NCI-H2081 (cell line): ENCODE measurements at places on chromosomes 4 and X.

GRCh38 chr4:140082391-140082755, 71.6 kb downstream of the MAML3 start:
- DNase-seq, result no peak

DNA sequence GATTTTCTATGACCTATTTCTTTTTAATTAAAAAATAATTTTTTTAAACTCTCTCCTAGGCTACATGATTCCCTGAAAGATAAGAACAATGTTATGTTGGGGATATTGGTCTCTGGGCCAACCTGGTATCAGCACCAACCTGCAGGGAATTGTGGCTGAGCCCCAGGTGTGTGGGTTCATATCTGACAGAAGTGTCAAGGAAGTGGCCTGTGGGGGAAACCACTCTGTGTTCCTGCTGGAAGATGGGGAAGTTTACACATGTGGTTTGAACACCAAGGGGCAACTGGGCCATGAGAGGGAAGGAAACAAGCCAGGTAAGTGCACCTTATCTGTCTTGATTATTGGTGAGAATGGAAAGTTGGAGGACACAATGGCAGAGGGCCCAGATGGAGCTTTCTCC, 13.5 kb downstream of the HERC3 start:
- no peak for DNase-seq

- no peak for DNase-seq
These were observed 605 bp upstream of the FAT1 start for GRCh38 chr4:186724058-186724863.

GRCh38 chrX:8673201-8673600, 58.7 kb downstream of the ANOS1 start:
- DNase-seq, result no peak

GRCh38 chrX:116239944-116240840, 69.6 kb downstream of the AGTR2 start:
- DNase-seq, result peak; percentile 52

DNA sequence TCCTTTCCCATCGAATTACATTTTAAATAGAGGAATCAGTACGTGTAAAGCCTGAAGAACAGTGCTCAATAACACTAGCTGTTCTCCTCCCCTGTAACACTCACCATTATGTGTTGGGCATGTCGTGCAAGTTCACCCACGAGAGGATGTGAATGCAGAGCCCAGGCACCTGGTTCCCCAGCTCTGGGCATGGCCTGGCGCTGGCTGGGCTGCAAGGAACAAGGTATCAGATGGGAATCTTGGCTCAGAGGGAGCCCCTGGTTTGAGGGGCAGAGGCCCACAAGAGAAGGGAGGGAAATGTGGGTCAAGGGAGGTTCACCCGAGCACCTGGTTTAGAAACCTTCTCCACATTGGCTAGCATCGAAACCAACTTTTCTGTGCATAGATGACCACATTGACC, 41.7 kb upstream of the MTM1 start:
- DNase-seq, result no peak

GRCh38 chrX:44265559-44265958, 77.9 kb downstream of the EFHC2 start:
- no peak for DNase-seq

DNA sequence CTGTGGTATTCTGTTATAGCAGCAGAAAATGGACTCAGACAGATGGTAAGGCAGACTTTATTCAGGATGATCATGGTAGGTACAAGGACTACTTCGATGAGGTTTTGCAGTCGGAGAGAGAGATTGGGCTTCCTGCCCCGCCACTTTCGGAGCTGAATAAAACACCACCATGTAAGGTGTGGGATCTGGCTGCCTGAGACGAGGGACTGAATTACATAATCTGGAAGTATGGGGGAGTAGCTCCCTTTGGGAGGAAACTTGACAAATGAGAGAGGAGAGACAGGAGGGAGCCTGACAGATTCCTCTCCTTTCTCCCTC, 255.5 kb upstream of the GATB start:
- DNase-seq, result no peak

- DNase-seq, result no peak
These were observed 67.0 kb upstream of the MSX1 start for GRCh38 chr4:4792466-4792865.

GRCh38 chr4:156672492-156673305, 298.9 kb downstream of the PDGFC start:
- DNase-seq, result no peak

- no peak for DNase-seq
These were observed 20.9 kb upstream of the S100G start for GRCh38 chrX:16628946-16629595.

DNA sequence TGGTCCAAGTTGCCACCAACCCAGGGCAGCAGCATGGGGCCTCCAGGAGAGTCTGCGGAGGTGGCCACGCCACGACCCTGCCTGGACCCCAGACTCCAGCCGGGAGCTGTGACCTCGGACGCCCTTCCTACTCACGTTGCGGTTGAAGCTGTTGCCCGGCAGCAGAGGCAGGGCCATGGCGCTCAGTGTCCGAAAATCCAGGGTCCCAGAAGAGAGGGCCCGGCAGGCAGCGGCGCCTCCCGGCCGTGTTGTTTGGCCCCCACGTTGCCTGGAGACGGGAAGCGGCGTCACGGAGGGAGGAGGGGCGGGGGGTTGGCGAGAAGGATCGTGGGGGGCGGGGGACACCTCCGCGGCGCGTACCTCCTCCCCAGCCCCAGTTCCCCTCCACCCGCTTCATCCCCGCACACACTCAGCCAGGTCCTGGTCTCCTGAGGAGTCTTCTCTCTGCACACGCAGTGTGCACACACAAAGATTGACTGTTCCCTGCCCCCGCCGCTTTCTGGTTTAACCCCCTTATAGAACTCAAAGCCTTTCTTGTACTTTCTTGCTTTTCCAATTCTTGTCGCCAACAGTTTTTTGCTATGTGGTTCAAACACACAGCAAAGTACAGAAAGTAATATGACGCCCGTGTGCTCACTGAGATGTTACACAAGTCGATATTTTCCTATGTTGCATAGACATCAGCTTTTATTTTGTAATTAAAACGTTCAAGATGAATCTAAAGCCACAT, at the start of gene EFHC2:
Gene EFHC2, minus strand, starts transcription at position 261 of the 730 bp plus-strand sequence. Its CDS starts 84 bp downstream, at position 177.
- DNase-seq, result no peak

DNA sequence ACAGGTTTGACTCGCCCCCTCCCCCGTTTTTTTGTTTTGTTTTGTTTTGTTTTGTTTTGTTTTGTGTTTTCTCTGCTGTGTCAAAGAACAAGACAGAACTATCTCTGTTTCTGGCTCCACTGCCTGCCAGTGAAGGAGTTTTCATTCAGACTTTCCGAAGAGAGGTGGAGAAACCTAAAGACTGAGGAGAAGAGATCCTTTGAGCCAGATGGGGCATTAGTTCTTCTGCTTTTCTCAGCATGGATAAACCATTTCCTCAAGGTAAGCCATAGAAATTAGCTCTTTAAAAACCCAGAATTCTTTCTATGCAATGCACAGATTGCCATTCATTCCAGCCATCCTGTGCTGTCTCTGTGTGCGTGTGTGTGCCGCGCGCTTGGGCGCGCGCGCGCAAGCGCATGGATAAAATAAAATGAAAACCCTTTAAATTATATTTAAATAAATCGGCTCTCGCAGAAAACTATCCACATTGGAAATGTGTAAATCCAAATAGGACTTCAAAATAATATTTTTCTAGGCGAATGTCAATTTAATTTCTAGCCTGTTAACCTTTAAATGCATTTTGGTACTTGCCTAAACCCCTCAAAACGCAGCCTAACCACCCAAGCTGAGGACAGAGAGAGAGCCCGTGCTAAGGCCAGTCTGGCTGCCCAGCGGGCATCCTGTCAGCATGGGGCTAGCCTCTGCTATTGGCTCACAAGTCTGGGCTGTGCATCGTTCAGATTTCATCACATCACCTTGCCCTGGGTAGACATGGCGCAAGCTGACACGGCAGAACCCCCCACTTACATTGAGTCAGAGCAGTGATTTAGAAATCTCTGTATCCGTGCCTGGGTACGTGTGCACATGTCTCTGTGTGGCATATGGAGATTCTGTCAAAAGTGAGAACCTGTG, 113.0 kb upstream of the VAMP7 start:
- no peak for DNase-seq

- DNase-seq, result no peak
These were observed 132.6 kb upstream of the PUDP start for GRCh38 chrX:7280520-7280919.

- DNase-seq, result no peak
These were observed 61.8 kb downstream of the NFKB1 start for GRCh38 chr4:102563000-102563399.

GRCh38 chrX:2426289-2426882, 74.4 kb downstream of the DHRSX start:
- DNase-seq, result no peak

- no peak for DNase-seq
These were observed 106.1 kb downstream of the PRDM5 start for GRCh38 chr4:120816296-120816965.

- DNase-seq, result no peak
These were observed 109.3 kb downstream of the AFF2 start for GRCh38 chrX:148609515-148610327.

DNA sequence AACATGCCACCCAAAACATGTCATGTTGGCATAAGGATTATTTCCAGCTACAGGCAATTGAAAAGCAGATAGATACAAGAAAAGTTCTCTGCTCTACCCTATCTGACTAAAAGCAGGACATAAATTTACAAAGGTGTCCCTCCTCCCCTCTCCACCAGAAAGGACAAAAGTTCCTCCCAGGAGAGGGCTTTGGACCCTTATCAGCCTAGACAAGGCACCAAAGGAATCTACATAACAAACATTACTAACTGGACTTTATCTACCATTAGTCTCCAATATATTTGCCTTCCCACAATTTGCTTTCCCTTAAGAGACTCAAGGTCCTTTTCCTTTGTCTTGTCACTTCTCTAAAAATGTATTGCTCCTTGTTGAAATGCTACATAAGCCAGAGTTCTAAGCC, 55.6 kb downstream of the ADGRA3 start:
- DNase-seq, result no peak

DNA sequence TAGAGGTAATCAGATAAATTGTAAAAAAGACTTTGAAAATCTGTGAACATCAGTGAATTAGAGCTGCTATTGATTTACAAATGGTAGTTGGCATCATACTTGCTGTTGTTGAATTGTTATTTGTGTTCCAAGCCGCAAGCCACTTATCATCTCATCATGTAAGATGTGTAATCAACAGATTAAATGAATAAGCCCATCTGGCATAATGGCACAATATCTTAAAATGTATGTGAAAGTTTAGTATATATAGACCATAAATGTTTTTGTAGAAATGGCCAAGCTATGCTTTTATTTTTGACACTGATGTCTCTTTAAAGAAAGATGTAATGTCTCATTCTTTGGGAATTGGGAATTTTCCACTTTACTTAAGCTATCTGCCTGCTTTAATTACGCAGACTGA, 682.6 kb upstream of the GNPDA2 start:
- DNase-seq, result no peak

- no peak for DNase-seq
These were observed 49.5 kb downstream of the SHISA3 start for GRCh38 chr4:42446823-42447222.

GRCh38 chr4:33709247-33709646, 2535.1 kb downstream of the ARAP2 start:
- DNase-seq, result no peak

GRCh38 chr4:133151691-133152329, 2.7 kb downstream of the PCDH10 start:
- DNase-seq, result peak; percentile 39

DNA sequence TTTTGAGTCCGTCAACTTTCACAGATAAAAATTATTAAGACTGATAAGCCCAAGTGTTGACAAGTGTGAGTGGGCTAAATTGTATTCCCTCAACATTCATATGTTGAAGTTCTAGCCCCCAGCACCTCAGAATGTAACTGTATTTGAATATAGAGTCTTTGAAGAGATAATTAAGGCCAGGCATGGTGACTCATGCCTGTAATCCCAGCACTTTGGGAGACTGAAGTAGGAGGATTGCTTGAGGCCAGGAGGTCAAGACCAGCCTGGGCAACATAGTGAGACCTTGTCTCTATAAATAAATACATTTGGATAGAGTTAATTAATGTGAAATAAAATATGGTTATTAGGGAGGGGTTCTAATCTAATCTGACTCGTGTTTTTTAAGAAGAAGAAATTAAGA, 29.7 kb upstream of the SLC25A4 start:
- DNase-seq, result no peak

DNA sequence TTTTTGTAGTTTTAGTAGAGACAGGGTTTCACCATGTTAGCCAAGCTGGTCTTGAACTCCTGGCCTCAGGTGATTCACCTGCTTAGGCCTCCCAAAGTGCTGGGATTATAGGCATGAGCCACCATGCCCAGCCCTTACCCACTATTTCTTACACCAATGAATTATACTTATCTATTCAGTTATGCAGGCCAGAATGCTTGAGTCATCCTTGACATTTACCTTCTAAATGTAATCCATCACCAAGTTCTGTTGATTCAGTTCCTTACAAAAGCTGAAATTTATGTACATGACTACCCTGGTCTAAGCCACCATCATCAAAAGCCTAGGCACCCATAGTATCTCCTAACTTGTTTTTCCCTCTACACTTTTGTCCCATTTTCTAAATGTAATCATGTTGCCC, 585.7 kb downstream of the IL15 start:
- no peak for DNase-seq

DNA sequence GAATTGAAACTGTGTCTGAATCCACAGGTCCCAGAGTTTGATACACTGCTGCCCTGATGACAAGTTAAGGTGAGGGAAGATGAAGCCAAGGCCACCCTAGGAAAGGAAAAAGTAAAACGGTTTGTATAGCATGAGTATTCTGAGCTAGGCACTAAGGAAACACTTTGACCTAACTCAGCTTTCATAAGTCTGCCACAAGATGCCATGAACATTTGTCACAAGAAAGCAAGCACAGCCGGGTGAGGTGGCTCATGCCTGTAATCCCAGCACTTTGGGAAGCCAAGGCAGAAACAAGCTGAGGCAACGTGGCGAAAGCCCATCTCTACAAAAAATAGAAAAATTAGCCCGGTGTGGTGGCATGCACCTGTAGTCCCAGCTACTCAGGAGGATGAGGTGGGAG, 34.2 kb downstream of the ELOVL6 start:
- DNase-seq, result no peak

GRCh38 chrX:19672222-19672812, 157.0 kb upstream of the MAP3K15 start:
- no peak for DNase-seq

- no peak for DNase-seq
These were observed 108.1 kb upstream of the IQCM start for GRCh38 chr4:149923736-149924135.

- DNase-seq, result no peak
These were observed 129.1 kb downstream of the CBR4 start for GRCh38 chr4:168880811-168881595.

DNA sequence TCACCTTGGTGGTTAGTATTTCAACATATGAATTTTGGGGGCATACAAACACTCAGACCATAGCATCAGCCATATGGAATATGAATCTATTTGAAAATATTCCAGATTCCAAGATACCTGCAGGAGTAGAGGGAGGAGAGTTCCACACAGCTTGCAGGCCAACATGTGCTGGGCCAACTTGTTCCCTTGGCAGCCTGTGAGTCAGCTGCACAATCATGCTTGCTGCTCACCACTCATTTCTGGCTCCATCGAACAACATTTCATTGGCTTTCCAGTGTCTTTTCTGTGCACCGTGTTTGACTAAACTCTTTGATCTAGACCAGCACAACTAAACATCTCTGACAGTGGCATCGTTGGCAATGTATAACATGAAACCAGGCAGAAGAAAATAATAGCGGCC, 282.5 kb upstream of the RASGEF1B start:
- no peak for DNase-seq

- no peak for DNase-seq
These were observed 41.9 kb upstream of the GAB1 start for GRCh38 chr4:143294710-143295275.

GRCh38 chr4:132297346-132297745, 851.7 kb upstream of the PCDH10 start:
- DNase-seq, result no peak

GRCh38 chrX:76433219-76433618, 5.7 kb downstream of the MAGEE1 start:
- no peak for DNase-seq
